ENCODE measurements at places on chromosomes 1 and 21. TPM values are rescaled to one million over a fixed set of nuclear protein-coding genes. Genes with fewer than 3 reads are reported as not detected.

The GUCA2B gene
- not detected for total RNA-seq

The STX12 gene
- total RNA-seq, result 27.4 TPM

DNA sequence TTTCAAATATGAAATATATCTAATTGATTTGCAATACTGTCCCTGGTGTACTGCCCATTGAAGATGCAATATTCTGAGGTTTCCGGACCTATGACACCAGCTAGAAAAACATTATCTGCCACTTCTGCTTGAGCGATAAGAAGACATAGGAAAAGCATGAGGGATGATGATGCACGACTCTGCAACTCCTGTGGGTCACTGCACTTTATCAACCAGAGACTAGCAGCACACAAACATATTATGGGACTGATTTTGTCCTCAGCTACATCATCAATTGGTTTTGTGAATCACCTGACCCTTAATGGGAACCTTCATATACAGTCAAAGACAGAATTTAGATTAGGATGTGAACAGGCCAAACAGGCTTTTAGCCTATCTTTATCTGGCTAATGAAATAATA lies 13.8 kb upstream of the KCNA3 start:
- no peak for DNase-seq

- no peak for DNase-seq
Observed at GRCh38 chr1:23628951-23629387, 62.6 kb upstream of the RPL11 start.

The LIPI gene
- not detected for total RNA-seq

- no peak for DNase-seq
Observed at GRCh38 chr1:44628962-44629756, 45.1 kb downstream of the TMEM53 start.

- DNase-seq, result no peak
Observed at GRCh38 chr1:109228167-109228566, 14.4 kb downstream of the SARS1 start.

- DNase-seq, result no peak
Observed at GRCh38 chr1:93784538-93784937, 94.5 kb downstream of the DNTTIP2 start.

Data from cardiac septum (tissue), 1 donor.